IMR-90 (cell line): ENCODE measurements at places on chromosomes 5 and 9. TPM values are rescaled to one million over a fixed set of nuclear protein-coding genes. Genes with fewer than 3 reads are reported as not detected.

GRCh38 chr5:164869325-164869724, 1363.9 kb downstream of the MAT2B start:
- DNase-seq: no peak

DNA sequence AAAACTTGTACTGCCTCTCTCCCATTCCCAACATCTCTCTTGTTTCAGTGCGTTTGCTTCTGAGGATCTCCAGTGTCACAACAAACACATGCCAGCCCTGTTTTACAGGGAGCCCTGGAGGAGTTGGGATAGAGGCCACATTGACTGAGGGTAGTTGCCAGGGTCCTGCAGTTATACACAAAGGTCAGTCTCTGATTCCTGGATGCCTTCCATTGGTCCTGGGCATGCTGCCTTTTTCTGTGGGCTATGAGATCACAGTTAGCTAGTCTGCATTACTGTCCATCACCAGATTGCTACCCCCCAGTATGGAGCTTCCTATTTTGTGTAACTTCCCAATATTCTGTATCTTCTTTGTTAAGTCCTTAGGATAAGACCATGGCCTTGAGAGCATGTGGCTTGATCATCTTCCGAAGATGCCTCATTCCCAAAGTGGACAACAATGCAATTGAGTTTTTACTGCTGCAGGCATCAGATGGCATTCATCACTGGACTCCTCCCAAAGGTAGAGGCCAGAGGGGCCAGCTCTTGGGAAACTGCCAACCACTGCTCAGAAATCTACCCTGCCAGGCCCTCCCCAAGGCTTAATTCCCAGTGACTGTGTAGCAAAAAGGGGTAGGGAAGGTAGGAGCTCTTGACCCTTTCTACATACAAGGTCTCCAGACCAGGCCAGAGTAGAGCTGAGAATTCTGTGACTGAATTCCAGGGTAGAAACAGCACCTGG, 9.5 kb downstream of the NUDT2 start:
- DNase-seq: no peak

GRCh38 chr5:132069561-132069960, 4.0 kb upstream of the CSF2 start:
- no peak for DNase-seq

DNA sequence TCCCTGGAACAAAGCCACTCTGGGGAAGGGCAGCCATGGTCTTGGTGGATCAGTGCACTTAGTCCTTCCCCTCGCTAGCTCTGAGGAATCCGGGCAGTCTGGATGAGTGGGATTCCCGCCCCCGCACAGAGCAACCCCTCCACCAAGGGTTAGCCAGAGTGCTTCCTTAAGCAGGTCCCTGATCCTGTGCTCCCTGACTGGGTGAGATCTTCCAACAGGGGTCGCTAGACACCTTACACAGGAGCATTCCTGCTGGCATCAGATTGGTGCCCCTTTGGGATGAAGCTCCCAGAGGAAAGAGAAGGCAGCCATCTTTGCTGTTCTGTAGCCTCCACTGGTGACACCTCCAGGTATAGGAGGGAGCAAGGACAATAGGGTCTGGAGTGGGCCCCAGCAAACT, 228.8 kb downstream of the AP3B1 start:
- DNase-seq: no peak

GRCh38 chr5:34042321-34042720, 692 bp downstream of the C1QTNF3 start:
- DNase-seq: no peak

- peak; percentile 15 for DNase-seq
These were observed 494 bp downstream of the CERT1 start for GRCh38 chr5:75510836-75511434.

DNA sequence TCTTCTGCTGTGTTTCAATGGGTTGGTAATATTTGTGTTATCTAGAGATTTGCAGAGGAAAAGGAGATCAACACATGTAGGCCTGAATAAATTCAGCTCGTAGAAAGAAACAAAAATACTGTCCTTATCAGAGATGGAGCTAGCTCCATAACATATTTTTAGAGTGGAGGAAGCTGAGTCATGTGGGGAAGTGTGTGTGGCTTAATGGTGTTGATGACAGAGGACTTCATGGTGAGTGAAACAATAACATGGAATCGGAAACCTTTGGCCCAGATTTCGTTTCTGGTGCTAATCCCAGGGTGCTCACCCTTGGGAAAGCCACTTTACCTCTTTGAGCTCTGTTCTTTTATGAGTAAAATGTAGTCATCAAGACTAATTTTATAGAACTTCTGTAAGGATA, 825.0 kb downstream of the TLR4 start:
- no peak for DNase-seq

GRCh38 chr9:132548751-132549640, 33.4 kb upstream of the BARHL1 start:
- no peak for DNase-seq

- peak; percentile 60 for DNase-seq
These were observed 7.4 kb downstream of the NFIL3 start for GRCh38 chr9:91416096-91416712.

DNA sequence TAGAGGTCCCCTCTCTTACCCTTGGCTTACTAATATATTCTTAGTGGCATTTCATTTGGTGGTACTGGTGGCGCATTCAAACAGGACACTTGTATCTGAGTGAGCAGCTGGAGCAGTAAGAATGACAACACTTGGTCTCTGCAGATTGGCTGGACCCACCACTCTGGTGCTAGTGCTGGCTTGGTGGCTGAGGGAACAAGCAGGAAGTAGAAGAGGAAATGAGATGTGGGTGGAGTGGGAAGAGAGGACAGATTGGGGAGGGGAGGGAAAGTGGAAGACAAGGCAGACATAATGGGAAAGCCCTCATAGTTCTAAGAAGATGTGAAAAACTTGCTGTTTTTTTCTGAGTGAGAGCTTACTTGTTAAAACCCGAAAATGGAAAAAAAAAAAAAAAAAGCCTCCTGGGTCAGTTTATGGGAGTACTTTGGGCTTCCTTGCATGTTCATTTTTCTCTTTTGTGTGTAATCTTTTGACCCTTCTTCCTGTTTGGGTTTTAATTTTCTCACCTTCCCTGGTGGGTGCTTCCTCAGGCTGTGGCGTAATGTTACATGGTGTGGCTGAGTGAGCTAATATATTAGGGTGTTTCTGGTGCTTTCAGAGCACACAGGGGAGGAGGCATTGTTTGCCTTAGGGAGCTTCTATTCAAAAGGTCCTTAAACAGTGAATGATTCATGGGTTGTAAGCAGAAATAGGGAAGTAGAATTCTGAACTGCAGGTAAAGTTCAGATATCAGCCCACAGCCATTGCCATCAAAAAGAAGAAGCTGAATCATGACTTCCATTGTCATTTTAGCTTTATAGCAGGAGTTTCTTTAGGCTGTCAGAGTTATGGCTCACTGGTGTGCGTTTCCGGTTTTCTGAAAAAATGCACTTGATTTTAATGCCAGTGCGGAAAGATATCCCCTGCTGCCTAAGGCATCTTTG, 52.3 kb downstream of the TLE4 start:
- no peak for DNase-seq

DNA sequence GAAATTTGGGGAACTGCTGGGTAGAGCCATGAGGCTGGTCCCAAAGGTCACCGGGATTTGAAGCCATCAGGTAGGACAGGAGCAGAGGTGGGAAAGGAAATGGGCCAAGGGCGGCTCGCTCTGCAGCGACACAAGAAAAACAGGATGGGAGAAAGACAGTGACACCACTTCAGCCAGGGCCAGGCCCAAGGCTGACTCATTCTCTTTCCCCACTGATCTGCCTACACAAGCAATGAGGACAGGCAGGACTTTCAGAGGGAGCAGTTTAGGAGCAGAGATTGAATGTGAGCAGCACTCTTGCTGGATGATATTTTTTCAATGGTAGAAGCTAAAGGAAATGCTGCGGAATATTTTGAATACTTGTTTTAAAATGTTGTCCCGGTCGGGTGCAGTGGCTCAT, 3.5 kb downstream of the RUFY1 start:
- peak; percentile 84 for DNase-seq

GRCh38 chr5:43171926-43172325, 20.1 kb upstream of the NIM1K start:
- peak; percentile 38 for DNase-seq

DNA sequence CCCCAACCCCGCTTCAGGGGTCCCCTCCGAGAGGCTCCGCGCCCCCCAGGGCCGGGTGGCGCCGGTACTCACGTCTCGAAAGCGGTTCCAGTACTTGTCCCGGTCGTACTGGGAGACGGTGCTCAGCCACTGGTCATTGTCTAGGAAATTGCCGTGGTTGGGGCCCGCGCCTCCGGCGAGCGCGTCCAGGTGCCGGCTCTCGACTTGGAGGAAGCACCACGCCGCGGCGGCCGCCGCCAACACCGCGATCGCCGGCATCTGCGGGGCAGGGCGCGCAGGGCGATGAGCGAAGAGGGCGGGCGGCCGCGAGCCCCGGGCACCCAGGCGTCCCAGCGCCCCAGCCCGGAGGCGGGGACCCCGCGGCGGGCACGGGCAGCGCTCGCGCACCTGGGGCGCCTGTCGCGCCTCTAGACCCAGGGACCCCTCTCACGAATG, 808 bp downstream of the SPOCK1 start:
- DNase-seq: no peak

DNA sequence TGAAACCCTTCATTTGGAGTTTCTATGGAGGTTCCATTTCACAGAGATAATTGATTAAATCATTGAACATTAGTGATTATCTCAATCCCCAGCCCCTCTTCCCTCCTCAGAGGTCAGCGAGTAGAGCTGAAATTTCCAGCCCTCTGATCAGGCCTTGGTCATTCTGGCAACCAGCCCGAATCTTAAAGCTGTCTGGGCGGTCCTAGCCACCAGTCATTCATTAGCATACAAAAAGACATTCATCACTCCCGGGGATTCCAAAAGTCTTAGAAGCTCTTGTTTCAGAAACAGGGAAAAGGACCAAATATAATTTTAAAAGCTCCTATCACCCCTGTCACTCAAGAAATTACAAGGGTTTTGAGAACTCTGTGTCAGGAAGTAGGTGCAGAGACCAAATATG, 41.3 kb downstream of the ZNF474 start:
- DNase-seq: peak; percentile 50

GRCh38 chr9:137286975-137287383, 9.5 kb downstream of the TOR4A start:
- DNase-seq: peak; percentile 59

GRCh38 chr5:54844266-54844665, 141.1 kb downstream of the ESM1 start:
- no peak for DNase-seq

The UAP1L1 gene
- total RNA-seq: 2.3 and 2.5 TPM in 2 replicates

The LYRM7 gene
- total RNA-seq: 3.4 and 6.4 TPM in 2 replicates

The FAM53C gene
- 21.5 and 23.1 TPM in 2 replicates for total RNA-seq
